ENCODE measurements at places on chromosomes 12 and 14.
A peak's percentile ranks its signal among the peaks of the same experiment; 100 is the strongest.

GRCh38 chr14:71933001-71933587 is 865 bp downstream of the RGS6 start:
- no peak for DNase-seq

- DNase-seq: no peak
Observed at GRCh38 chr12:58026426-58026825, 85.1 kb downstream of the ATP23 start.

GRCh38 chr14:22400655-22401259 is 188.3 kb downstream of the DAD1 start:
- DNase-seq: peak; percentile 60

- DNase-seq: peak; percentile 49
Observed at GRCh38 chr12:28082096-28082495, 108.2 kb upstream of the CCDC91 start.

DNA sequence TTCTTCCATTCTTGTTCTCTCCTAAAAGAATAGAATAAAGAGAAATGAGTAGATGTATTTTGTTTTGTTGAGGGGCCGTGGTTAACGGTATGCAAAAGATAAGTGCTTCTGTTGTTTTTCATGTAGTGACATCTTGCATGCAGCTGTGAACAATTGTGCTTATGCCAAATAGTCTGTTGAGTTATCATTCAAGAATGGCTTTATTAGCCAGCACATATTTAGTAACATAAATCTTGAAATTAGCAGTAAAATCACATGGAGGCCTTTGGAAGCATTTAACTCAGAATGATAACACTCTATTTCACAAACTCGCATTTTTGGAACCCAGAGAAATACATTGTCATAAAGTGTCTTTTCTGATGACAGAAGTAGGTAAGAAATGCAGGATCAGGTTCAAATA is 1772.0 kb upstream of the FLRT2 start:
- peak; percentile 39 for DNase-seq

- DNase-seq: peak; percentile 24
Observed at GRCh38 chr12:14635776-14636175, 60.6 kb downstream of the GUCY2C start.

- no peak for DNase-seq
Observed at GRCh38 chr12:54829511-54829910, 24.8 kb upstream of the MUCL1 start.

- peak; percentile 12 for DNase-seq
Observed at GRCh38 chr14:76870166-76870565, 44.0 kb downstream of the LRRC74A start.

- peak; percentile 49 for DNase-seq
Observed at GRCh38 chr14:65915125-65915524, 502.6 kb downstream of the FUT8 start.

GRCh38 chr12:115049614-115050013 is 365.6 kb upstream of the TBX3 start:
- peak; percentile 9 for DNase-seq

GRCh38 chr12:111405859-111406473 is at the start of gene SH2B3:
Gene SH2B3, plus strand, starts transcription at chr12:111405923. Its CDS starts 12,223 bp downstream, at chr12:111418146.
- no peak for DNase-seq

DNA sequence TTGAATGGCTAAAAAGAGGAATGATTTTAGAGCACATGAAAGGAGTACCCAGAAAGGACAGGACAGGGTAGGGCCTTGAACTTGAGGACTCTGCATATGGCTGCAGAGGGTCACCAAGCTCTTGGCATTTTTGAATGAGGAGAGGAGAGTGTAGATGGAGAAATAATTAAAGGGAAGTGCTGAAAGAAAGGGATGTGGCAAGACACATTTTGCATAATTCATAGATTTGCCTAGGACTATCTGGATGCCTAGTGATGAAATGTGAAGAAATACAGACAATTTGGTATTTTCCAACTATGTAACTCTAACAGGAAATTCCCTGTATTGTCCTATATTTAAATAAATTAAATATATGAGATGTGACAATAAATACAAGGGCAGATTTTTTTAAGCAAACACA is 27.5 kb upstream of the MDM1 start:
- peak; percentile 57 for DNase-seq

- no peak for DNase-seq
Observed at GRCh38 chr14:34104489-34105397, 153.9 kb upstream of the EGLN3 start.

GRCh38 chr14:90567191-90567590 is 170.4 kb downstream of the CALM1 start:
- DNase-seq: no peak

GRCh38 chr12:53659011-53659551 is 16.8 kb downstream of the ATP5MC2 start:
- peak; percentile 75 for DNase-seq

DNA sequence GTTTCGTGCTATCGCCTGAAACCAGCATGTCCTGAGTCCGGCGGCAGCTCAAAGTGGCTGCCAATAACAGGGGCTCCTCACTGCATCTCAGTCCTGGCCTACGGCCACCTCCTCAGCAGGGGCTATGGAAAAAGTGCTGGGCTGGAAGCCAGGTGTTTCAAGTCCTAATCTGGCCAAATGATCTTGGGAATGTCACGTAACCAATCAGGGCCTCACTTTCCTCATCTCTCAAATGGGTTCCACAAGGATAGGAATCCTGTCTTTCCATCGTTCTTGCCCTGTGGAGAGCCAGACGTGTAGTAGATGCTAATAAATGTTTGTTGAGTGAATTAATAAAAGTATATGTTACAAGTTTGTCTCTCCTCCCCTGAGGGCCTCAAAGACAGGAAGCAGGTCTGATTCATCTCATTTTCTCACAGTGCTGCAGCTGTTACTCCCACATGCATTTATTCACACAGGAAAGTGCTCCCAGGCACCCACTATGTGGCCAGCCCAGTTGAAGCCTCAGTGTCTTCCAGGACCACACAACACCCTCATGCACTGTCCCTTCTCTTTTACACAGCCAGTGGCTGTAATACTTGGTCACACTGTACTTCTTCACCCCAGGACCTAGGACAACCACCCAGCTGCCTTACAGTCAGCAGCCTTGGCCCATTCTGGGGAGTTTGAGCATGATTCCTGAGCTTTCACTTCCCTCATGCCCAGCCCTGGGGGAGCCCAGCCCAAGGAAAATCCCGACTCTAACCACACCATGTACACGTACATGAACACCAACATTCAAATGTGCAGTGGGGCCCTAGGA is 5.0 kb downstream of the CMKLR1 start:
- peak; percentile 29 for DNase-seq

GRCh38 chr12:102372087-102372486 is 108.3 kb downstream of the IGF1 start:
- no peak for DNase-seq

DNA sequence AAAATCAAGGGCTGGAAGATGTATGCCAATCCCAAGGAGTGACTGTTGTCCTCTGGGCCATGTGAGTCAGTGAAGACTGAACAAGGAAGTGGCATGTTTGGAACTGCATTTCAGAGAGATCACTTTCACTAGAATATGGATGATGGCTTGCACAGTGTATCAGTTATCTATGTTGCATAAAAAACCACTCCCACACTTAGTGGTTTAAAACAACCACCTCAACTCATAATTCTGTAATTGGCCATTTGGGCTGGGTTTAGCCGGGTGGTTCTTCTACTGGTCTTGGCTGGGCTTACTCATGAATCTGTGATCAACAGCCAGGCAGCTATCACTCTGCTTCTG is 15.4 kb downstream of the BDKRB1 start:
- DNase-seq: no peak

GRCh38 chr14:102696856-102697495 is 80.3 kb upstream of the TRAF3 start:
- DNase-seq: peak; percentile 64

DNA sequence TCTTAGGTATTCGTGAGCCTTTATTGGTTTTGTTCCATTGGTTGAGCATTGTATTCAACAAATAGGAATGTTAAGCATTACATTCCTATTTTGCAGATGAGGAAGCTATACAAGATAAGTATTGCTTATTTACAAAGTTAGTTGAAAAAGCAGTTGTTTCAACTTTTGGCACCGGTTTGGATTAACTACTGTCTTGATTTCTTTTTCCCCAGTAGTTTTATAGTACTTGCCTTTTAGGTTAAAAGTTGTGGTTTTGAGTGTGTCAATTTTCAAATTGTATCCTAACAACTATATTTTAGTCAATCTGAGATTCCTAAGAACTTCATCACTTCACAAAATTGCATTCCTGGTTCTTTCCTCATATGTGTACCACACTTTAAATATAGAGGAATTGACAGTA is 23.8 kb upstream of the MBIP start:
- DNase-seq: no peak

DNA sequence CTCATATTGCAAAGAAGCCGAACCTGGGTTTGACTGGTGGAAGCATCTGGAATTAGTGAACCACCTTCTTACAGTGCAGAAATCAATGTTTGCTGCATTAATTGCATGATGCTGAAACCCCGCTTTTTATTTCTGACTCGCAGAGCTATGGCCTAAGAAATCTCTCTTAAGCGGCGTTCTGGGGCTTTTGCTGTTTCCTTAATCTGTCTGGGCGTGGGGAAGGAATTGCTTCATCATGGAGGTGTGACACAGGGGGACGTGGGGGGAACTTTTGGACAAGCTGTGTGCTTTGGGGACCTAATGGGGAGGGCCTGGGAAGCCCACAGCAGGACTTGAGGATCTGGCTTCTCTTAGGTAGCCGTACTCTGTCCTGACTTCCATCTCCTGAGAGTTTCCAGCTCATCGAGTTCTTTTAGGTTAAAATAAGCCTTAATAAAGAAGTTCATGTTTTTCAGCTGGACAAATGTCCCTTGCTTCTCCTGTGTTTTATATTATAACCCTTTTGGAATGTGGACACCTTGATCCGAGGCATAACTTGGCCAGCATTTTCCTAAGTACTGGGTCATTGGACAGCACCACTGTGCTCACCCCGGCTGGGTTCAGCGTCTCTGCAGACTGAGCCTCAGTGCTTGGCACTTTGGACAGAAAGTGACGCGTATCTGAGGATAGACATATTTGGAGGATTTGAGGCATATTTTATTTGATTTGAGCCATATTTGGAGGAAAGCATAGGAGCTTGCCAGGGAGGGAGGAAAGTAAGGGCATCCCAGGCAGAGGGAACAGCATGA is 192.1 kb upstream of the MYL2 start:
- no peak for DNase-seq

DNA sequence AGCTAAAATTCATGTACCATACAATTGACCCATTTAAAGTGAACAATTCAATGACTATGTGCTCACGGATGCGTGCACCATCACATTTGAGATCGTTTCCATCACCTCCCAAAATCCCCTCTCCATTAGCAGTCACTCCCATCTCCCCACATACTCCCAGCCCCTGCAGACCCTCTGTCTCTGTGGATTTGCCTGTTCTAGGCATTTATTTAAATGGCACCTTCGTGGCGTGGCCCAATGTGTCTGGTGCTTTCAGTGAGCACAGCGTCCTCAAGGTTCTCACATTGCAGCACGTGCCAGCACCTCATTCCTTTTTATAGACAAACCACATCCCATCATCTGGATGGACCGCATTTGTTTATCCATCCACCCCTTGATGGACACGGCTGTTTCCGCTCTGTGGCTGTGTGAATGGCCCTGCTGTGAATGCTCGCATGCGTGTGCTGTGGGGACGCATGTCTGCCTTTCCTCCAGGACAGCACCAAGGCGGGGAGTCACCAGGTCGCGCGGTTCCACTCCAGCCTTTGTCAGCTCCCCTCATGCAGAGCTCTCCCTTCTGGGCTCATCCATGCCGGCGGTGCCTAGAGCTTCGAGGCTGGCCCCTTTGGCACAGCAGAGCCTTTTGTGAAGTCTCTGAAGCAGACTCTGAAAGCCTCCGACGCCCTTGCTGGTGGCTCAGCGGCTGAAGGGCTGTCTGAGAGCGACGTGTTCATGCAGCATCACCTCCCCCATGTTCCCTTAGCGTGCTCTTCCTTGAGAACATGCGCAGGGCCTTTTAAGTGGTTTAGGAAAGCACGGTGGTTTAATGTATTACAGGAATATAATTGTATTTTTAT is 184.4 kb downstream of the KIF26A start:
- no peak for DNase-seq

- no peak for DNase-seq
Observed at GRCh38 chr12:67957383-67957782, 31.9 kb upstream of the IFNG-AS1 start.

- DNase-seq: no peak
Observed at GRCh38 chr14:41570415-41571155, 36.1 kb upstream of the LRFN5 start.

- peak; percentile 68 for DNase-seq
Observed at GRCh38 chr14:63155511-63156185, 48.6 kb upstream of the RHOJ start.

GRCh38 chr12:25388183-25388582 is 137.5 kb upstream of the KRAS start:
- DNase-seq: no peak

GRCh38 chr12:10562306-10562933 is 51.0 kb downstream of the MAGOHB start:
- DNase-seq: peak; percentile 42

- DNase-seq: no peak
Observed at GRCh38 chr14:29176876-29177275, 410.3 kb downstream of the FOXG1 start.

GRCh38 chr12:6956021-6956727 is 5.0 kb downstream of the PTPN6 start:
- no peak for DNase-seq

- DNase-seq: peak; percentile 22
Observed at GRCh38 chr12:83408851-83409250, 722.1 kb downstream of the TMTC2 start.

DNA sequence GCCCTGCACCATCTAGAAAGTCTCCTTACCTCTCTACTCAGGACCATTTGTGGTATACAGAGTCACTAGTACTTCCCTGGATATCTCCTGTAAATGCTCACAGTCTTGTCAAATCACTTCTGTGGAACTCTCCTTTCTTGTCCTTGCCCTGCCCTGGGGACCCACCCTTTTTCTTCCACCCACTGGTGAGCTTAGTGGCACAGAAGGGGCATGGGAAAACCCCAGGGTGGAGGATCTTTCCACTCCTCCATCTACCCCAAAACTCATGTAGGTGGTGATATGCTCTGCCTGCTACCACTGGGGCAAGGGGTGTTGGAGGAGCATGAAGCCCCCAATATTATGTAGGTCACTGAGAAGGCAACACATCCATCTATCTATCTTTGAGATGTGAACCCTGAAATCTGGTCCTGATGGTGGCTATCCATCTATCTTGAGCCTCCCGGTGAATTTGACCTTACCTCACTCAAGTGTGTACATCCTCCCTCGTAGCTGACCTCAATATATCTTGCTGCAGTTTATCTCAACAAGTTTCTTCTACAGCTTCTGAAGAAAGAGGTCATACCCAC is 943 bp downstream of the TESPA1 start:
- DNase-seq: no peak

GRCh38 chr12:106392759-106393158 is 35.2 kb downstream of the POLR3B start:
- DNase-seq: no peak

DNA sequence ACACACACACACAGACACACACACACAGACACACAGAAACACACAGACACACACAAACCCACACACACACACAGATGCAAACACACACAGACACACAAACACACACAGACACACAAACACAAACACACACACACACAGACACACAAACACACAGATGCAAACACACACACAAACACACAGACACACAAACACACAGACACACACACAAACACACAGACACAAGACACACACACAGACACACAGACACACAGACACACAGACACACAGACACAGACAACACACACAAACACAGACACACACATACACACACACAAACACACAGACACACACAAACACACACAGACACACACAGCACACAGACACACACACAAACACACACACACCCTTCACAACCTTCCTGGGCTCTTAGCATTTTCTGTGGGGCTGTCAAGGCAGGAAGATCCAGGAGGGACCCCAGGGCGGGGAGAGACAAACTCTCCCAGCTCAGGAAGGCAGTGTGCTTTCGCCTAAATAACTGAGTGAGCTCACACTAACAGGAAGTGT is 24.2 kb upstream of the INF2 start:
- no peak for DNase-seq

GRCh38 chr12:114414031-114414865 is 8.3 kb upstream of the TBX5 start:
- no peak for DNase-seq
